Uterine smooth muscle cell (primary cell): ENCODE measurements at places on chromosomes 6 and 20. TPM values are rescaled to one million over a fixed set of nuclear protein-coding genes. Genes with fewer than 3 reads are reported as not detected.

BMP2 gene
- 5.0 and 13.5 TPM in 2 replicates for total RNA-seq

BHLHE23 gene
- not detected in 2 replicates for total RNA-seq

NOTCH4 gene
- total RNA-seq, result 0.62 and 1.4 TPM in 2 replicates

OLIG3 gene
- not detected in 2 replicates for total RNA-seq

FNDC1 gene
- under 0.01 TPM in 2 replicates for total RNA-seq

KCTD20 gene
- total RNA-seq, result 40.7 and 41.4 TPM in 2 replicates

OARD1 gene
- 9.6 and 14.1 TPM in 2 replicates for total RNA-seq

MACROD2 gene
- total RNA-seq, result 0.66 and 3.6 TPM in 2 replicates

COL19A1 gene
- under 0.01 and 0.44 TPM in 2 replicates for total RNA-seq

ENPP4 gene
- 2.2 and 2.4 TPM in 2 replicates for total RNA-seq

BPIFA3 gene
- total RNA-seq, result not detected in 2 replicates

ABCC10 gene
- 18.4 and 24.6 TPM in 2 replicates for total RNA-seq

SERPINB6 gene
- total RNA-seq, result 89.0 and 91.9 TPM in 2 replicates

LCA5 gene
- total RNA-seq, result 4.2 and 6.7 TPM in 2 replicates
